ENCODE measurements at places on chromosomes 6 and 20.

GRCh38 chr6:98272060-98272459 lies 562.3 kb upstream of the POU3F2 start:
- DNase-seq: no peak

DNA sequence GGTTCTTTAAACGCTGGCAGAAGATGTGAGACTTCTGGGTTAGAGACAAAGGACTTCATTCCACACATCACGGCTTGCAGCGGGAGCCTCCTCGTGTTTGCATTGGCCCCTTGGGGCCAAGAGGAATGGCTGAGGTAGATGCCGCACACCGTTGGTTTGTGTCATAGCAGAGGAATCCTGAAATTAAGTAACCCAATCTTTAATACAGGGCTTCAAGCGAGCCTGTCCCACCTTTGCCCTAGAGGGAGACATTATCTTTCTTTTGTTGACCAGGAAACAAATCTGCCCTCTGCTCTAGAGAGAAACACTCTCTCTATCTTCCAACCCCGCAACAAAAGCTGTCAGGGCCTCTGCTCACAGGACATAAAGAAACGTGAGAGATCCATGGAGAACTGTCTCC lies 277.5 kb upstream of the ZFP64 start:
- DNase-seq: no peak

DNA sequence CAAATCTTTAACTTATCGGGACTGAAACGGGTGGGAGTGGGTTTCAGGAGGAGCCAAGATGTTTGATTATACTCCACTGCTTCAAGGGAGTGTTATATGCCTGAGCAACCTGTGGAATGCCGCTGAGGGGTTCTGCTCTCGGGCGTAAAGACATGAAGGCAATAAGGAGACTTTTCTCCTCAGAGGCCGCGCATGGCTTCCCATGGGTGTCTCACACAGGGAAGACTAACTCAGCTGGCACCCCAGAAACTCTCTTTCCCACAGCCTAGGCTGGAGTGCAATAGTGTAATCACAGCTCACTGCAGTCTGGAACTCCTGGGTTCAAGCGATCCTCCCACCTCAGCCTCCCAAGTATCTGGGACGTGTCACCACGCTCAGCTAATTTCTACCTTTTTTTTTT lies 5.1 kb upstream of the C20orf141 start:
- DNase-seq: no peak

- DNase-seq: no peak
Measured at GRCh38 chr6:149128489-149129145, 188.9 kb upstream of the TAB2 start.

DNA sequence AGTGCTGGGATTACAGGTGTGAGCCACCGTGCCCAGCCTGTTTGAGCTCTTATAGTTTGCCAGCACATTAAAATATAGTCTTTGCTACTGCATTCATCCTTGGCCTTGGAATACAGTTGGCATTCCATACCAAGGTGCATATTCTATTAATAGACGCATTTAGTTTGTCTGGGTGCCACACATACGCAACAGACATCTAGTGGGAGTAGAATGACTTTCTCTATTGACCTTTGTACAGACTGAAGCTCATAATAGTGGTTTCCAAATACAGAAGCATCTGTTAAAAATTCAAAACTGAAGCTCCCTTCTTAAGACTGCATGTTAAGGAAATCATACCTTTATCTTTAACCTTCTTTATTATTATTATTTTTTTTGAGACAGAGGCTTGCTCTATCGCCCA lies 46.7 kb upstream of the FNDC1 start:
- DNase-seq: no peak

DNA sequence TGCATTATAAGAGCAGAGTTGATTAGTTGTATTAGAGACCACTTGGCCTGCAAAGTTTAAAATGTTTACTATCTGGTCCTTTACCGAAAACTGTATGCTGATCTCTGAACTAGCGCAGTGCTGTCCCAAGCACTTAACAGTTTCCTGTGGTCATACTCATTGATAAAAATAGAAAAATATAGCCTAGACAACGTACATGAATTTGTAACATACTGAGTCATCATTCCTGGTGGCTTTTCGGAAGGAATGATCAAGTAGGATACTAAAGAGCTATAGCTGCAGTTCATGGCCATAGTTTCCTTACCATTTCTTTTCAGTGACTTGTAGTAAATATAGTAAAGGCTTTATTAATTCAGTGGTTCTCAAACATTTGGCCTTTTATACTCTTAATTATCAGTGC lies 18.4 kb downstream of the TTK start:
- peak; percentile 35 for DNase-seq

DNA sequence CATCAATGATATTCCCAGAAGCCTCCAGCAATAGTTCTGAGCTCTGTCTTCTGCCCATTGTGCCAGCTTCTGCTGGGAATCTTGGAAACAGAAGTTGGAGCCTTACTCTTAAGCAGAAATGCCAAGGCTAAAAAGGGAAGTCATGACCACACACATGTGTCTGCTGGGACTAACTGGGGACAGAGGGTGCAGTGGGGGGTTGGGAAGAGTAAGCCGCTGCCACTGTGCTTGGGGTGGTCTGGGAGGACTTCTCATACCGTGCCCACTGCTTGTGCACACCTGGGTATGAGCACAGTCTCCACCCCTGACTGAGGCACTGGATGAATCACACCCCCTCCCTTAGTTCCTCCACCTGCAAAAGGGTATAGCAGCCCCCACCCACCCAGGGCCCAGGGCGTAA lies 90.7 kb downstream of the CDC5L start:
- no peak for DNase-seq

DNA sequence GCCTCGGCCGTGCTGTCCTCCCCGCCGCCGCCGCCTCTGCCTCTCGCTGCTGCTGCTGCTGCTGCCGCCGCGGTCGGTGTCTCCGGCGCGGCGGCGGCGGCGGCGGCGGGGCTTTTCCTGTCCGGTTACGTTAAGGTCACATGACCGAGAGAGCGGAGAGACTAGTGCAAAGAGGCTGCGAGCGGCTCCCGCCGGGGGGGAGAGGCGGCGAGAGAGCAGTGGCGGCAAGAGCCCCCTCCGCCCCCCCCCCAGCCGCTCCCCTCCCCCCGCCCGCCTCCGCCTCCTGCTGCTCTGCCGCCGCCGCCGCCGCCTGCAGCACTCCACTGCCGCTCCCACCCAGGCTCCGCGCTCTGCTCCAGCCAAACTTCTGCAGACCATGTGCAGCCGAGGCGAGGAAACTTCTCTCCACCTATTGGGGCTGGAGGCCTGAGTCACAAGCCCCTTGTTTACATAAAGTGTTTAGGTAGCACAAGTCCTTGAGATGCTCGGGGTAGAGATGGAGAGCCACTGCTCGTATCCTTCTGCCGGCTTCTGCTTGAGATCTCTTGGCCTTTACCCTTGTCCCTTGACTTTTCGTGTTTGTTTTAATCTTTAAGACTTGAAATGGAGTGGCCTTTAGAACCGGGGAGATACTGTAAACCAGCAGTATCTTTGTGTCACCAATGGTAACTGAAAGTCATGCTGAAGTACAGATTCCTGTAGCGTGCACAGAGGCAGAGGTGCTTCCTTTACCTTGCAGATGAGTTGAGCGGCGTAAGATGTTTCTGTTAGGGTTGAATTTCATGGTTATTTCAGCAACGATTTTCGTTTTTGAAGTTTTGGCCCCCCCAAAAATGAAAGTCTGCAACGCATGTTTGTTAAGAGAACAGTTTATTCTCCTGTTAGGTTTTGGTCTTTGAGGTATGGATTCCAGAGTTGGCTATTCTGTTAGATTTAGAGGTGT lies at the start of gene ZBTB2:
Gene ZBTB2 (minus strand): TSS at position 89 of the 943 bp plus-strand sequence. CDS start 17,922 bp downstream, outside the sequence.
- DNase-seq: peak; percentile 68

DNA sequence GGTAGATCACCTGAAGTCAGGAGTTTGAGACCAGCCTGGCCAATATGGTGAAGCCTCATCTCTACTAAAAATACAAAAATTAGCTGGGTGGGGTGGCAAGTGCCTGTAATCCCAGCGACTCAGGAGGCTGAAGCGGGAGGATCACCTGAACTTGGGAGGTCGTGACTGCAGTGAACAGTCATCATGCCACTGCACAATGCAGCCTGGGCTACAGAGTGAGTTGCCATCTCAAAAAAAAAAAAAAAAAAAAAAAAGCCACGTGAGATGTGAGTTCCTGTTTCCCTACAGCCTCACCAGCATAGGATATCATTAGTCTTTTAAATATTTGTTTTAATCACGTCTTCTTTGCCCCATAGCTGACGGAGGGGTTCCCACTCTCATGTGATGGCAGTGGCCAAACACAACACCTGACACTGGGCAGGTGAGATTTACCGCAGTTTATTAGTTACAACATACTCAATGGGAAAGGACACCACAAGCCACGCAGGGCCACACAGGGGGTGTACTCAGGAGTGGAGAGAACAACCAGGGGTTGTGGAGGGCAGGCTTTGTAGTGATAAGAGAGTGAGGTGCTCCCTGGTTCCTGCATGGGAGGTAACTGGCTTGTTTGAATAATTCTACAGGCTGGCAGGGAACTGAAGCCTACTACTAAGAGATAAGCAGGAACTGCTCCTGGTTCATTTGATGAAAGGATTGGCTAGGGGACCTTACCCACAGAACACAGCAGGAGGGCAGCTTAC lies 4.6 kb upstream of the LZTS3 start:
- DNase-seq: no peak

DNA sequence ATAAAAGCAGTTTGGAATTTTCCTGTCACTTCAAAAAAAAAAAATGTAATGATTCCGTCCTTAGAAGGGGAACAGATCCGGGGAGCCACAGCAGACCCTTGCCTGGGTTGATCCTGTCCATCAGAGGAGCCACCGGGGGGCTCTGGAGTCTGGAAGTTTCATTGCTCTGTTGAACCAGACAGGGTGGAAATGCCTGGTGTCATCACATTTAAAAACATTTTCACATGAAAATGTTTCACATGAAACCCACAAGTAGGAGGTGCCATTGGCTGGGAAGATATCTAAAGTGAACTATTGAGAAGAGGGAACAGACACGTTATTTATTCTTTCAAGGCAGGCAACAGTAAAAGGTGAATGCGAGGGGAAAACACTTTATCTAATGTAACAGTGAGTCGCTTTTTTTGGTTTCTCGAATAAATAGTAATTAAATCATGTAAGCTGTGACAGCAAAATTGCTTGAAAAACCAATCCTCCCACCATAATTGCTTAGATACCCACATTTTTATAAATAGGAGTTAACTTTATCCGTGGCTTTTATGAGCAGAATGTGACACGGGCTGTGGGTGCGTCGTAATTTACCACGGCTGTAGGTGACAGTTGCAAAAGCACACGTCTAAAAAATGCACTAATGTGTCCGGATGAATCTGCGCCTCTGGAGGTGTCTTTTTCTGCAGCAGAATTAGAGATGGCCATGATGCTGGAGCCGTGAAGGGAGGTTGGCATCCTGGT lies 323.4 kb downstream of the TAF4 start:
- no peak for DNase-seq

- DNase-seq: peak; percentile 23
Measured at GRCh38 chr20:61520893-61521460, 268.9 kb downstream of the CDH4 start.
